ENCODE measurements at places on chromosomes 7 and 10. TPM values are rescaled to one million over a fixed set of nuclear protein-coding genes. Genes with fewer than 3 reads are reported as not detected.

The HOXA4 gene
- polyA plus RNA-seq: 38.3 TPM

- DNase-seq: no peak
These were observed 5.2 kb downstream of the RET start for GRCh38 chr10:43082087-43082486.

The SPDYE11 gene
- 1.8 TPM for polyA plus RNA-seq

The TDRD1 gene
- polyA plus RNA-seq: 0.19 TPM
